ENCODE measurements at places on chromosomes 2 and 18.

DNA sequence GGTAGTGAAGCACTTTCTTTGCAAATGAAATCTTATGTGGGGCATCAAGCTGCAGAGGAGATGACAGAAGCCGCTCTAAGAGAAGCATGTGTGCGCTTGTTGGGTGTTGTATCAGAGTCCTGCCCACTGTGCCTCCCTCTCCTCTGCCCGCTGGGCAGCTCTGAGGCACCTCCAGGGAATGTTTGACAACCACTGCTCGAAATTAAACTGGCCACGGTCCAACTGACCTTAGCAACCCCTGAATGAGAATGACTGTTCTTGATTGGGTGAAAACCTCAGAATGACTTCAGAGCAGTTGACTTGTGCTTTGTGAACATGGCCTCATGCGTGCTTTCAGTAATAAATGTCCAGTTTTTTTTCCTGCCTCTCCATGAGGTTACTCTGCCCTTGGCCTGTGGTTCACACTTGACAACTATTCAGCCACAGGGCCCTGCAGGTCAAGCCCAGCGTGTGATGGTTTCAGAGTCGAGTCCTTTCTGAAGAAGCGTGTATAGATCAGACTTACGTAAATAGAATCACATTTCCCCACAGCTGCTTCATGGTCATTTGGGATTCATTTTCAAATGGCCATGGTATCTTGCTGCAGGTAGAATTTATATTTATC is 94.9 kb downstream of the SLC4A3 start:
- no peak for DNase-seq

- DNase-seq: no peak
These were observed 312.2 kb upstream of the EPAS1 start for GRCh38 chr2:45984896-45985473.

GRCh38 chr2:137910641-137911040 is 53.6 kb upstream of the HNMT start:
- DNase-seq: no peak

GRCh38 chr2:10765914-10766313 is 44.5 kb downstream of the ATP6V1C2 start:
- no peak for DNase-seq

GRCh38 chr2:11314487-11314886 is 29.9 kb downstream of the ROCK2 start:
- no peak for DNase-seq

DNA sequence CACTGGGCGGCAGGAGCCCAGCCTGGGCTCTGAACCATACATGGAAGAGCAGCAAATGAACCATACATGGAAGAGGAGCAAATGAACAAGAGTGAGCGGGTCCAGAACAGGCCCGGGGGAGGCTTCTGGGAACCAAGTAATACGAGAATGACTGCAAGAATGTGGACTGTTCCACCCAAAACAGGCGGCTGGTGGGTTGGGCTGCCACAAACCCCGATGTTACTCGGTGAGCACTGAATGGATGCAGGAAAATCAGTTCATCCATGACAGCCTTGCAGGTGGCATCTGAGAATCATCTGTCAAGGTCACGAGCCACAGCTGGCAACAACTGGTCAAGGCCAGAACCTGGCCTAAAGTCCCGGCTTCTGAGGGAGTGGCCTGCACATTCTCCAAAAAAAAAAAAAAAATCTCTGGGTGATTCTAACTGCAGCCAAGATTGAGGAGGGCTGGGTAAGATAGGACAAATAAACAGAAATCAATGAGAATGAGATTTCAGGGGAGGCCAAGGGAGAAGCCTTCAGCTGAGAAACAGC is 106.1 kb downstream of the ZNF516 start:
- no peak for DNase-seq

- DNase-seq: no peak
These were observed 77.2 kb downstream of the FANCL start for GRCh38 chr2:58163913-58164312.

- no peak for DNase-seq
These were observed 1415.8 kb upstream of the CELF4 start for GRCh38 chr18:38981389-38981788.

GRCh38 chr2:203631068-203631757 is 75.2 kb upstream of the CD28 start:
- no peak for DNase-seq

DNA sequence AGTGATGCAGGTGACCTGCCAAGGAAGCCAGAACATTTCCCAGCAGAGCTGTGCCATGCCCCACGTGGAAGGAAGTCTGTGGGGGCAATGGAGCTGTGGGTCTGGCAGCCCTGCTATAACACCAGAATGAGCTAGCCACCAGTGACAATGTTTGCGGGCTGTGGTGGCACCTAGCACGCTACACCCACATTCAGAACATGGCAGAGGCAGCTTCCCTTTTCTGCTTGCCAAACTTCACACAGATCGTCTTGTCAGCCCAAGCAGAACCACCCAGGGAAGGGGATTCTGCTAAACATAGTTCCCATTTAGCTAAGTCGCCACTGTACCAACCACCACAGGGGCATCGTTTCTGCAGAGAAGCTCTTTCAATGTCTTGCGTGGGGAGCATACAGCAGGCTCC is 27.0 kb upstream of the CCDC93 start:
- DNase-seq: no peak

DNA sequence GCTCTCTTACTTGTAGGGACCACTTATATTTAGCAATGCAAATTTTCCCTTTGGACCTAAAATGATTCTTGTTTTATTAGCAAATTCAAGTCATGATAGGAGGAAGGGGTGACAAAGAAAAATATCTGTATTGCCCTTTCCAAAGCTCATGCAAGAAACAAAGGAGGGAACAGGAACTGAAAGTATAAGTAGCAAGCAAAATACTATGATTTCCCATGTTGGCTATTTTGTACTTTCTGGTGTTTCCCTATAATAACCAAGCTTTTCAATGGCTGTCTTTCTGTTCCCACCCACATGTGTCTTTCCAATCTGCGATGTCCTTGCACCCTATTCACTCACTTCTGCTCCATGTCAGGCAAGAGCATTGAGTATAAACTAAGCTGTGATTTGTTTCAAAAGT is 279.7 kb downstream of the RNF144A start:
- DNase-seq: no peak

DNA sequence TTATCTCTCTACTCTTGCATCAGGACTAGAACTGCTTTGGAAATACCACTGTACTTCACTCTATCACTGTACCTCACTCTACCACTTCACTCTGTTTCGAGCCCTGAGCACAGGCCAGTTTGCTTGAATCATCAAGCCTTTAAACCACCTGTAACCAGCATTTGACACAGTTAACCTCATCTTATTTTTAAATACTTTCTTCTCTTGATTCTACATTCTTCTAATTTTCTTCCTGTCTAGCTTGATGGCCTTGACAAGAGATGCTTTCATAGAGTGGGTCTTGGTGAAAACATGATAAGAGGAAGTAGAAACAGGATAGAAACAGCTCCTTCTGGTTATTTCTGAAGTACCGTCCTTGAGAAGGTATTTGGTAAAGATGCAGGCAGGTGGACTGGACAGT is 78.1 kb downstream of the SPIRE1 start:
- no peak for DNase-seq

DNA sequence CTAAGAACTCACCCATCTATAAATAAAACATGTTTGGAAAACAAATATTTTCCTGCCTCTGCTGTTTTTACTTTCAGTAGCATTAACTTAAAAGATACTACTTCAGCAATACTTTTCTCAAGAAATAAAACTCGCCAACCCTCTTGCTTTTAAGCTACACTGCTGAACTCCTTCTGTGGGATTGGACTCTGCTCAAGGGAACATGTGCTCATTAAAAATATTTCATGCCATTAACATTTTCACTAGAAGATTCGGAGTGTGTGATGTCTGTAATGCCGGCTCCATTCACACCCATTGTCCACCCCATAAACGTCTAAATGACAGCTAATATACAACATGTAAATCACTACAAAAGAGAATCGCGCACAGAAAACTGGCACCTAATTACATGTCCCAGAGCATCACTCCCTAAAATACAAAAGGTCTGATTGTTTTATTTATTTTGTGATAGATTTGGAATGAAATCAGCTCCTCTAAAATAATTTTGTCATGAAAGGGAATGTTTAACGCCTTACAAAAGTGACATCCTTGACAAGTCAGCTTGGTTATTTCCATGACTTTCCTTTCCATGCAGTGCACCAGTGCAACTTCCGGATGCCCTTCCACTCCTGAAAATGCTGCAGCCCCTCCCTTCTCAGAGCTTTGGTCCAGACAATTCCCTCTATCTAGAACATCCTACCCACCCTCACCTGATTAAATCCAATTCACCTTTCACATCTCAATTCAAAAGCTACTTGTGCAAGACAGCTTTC is 73.1 kb downstream of the ANKRD44 start:
- DNase-seq: no peak

DNA sequence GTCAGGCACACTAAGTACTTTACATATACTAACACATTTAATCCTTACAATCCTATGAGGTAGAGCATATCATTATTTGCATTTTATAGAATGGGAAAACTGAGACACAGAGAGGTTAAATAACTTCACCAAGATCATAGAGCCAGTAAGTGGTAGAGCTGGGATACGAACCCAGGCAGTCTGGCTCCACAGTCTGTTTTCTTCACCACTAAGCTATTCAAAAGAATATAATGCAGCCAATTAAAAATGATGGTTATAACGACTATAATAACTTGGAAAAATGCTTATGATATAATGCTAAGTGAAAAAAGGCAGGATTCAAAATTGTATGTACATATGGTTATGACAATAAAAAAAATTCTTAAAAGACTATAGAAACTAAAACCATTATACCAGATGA is 7.3 kb downstream of the THOC1 start:
- DNase-seq: no peak

- no peak for DNase-seq
These were observed 66.6 kb upstream of the ODC1 start for GRCh38 chr2:10514743-10515142.

- DNase-seq: no peak
These were observed 40.5 kb upstream of the AP1S3 start for GRCh38 chr2:223877721-223878410.

DNA sequence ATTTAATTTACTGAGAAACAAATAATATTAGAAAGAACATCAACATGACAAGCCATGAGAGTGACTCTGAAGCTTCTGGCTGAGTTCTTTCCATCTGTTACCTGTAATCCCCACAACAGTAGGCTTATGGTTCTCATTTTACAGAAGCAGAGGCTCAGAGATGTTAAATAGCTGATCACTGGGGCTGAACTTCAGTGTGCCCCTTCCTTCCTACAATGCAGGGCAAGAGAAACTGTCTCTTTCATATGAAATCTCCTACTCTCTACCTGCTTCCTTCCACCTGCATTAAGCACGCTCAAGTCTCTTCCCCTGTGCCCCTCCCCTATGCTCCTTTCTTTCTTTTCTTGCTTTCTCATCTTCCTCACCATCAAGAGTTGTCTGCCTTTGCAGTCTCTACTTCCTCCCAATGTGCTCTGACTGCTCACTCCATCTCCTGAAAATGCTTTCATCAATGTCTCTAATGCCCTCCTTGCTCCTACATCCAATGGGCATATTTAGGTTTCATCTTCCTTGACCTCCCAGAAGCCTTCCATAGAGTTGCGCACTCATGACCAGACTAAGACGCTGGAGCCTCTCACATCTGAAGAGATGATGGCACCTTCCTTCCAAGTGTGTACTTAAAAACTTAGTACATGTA is 23.7 kb downstream of the APOB start:
- DNase-seq: no peak

DNA sequence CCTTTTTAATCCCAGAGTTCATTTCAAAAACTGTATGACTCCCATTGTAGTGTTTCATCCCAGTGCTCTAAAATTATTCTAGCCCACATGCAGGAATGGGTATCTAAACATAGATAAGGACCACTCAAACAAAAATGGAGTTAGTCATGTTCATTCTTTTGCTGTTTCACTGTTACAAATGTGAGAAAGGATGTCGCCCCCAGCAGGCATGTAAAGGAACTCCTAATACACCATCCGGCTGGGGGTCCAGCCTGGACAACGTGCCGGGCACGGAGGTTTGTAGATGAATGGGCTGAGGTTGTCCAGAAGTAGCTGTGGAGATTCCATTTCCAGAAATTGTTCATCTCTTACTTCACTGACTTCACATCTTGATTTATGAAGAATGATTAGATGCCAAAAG is 101.9 kb upstream of the RAB12 start:
- DNase-seq: no peak

GRCh38 chr2:233114421-233114861 is 54.3 kb downstream of the INPP5D start:
- no peak for DNase-seq

GRCh38 chr2:14752295-14752694 is 119.8 kb downstream of the LRATD1 start:
- no peak for DNase-seq

- DNase-seq: no peak
These were observed 126.1 kb downstream of the CTNNA2 start for GRCh38 chr2:79638954-79639353.

DNA sequence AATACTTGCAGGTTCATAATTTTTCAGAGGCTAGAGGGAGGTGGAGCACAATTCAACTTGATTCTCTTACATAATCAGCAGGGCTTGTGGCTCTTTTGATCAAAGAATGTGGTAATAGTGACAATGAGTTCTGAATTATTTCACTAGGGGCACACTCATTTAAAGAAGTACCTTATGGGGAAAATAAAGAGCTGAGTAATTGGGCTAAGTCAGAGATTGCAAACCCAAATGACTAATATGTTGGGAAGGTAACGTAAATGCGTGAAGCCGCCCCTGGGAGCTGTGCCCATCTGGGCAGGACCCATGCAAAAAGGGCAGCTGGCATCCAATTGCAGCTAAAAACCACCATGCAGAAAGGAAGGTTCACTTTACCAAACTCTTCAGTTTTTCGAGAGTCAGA is 35.3 kb downstream of the NCKAP5 start:
- no peak for DNase-seq

DNA sequence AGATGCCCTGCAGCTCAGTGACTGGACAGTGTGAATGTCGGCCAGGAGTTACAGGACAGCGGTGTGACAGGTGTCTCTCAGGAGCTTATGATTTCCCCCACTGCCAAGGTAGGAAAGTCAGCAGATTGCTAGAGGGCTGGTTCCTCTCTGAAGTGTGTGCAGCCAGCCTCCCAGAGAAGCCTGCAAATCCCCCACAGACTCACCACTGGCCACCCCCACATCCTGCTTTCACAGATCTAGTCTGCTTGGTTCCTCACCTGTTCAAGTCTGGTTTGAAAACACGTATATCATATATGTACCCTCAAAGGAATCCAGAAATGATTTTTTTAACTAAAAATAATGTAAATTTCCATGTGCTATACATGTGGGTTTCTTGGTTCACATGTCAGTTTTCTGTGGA is 121.1 kb downstream of the LAMA3 start:
- no peak for DNase-seq

GRCh38 chr18:9418047-9418690 is 57.1 kb upstream of the RALBP1 start:
- DNase-seq: no peak

DNA sequence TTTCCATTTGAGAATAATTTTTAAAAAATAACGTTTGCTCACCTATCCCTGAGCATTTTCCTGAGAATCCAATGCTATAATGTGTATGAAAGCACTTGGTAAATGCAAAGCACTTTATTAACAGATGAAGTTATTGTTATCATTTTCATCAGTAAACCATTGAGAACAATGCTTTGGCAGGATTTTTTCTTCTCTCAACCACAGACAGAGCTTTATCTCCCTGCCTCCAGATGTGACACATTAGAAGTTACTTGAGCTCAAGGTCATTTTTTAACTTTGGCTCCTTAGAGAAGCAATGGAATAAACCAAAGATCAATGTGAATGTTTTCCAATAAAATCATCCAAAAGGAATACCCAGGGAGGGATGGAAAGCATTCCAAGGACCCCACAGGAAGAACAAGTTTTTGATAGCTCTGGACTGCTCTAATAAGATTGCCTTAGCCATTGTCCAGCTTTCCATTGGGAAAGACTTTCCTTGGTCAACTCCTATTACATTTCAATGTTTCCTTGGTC is 118.9 kb upstream of the NT5C1B start:
- DNase-seq: no peak
